SK-N-SH treated with all-trans-retinoic acid at 6 μM for 48 hours (cell line): ENCODE measurements at places on chromosomes 13 and 19.
A peak's percentile ranks its signal among the peaks of the same experiment; 100 is the strongest.

DNA sequence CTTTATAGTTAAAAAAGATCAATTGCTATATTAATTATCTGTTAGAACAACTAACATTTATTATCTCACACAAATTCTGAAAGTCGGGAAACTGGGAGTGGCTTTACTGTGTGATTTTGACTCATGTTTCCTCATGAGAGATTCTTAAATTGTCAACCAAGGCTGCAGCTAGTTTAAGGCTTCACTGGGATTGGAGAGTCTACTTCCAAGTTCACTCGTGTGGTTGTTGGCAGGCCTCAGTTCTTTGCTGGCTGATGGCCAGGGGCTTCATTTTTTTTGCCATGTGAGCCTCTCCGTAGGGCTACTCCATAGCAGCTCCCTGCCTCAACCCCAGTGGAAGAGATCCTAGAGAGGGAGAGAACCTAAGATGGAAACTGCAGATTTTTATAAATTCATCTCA is 24.5 kb upstream of the LPAR6 start:
- ATAC-seq, result no peak; the same call in 1 of the 3 replicates

DNA sequence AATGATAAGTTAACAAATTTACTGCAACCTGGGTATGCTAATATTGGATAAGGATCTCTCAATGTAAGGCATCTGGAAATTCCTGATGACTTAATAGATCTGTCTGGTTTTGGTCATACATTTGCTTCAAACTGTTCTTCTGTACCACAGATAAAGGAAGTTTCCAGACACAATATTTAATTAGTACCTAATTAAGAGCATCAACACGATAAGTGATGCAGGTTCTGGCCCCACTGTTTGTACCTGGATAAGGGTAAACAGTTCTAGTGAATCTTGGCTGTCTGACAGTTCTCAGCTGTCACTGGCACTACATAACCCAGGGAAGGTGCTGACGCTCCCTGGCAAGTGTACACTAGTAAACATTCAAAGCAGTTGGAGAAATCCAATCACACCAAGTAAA is 165.6 kb downstream of the MZT1 start:
- ATAC-seq, result peak; percentile 67

- ATAC-seq, result no peak
Observed at GRCh38 chr19:16188521-16188920, 3.3 kb downstream of the FAM32A start.

- no peak for ATAC-seq
Observed at GRCh38 chr19:20385061-20385460, 180.5 kb downstream of the ZNF737 start.

DNA sequence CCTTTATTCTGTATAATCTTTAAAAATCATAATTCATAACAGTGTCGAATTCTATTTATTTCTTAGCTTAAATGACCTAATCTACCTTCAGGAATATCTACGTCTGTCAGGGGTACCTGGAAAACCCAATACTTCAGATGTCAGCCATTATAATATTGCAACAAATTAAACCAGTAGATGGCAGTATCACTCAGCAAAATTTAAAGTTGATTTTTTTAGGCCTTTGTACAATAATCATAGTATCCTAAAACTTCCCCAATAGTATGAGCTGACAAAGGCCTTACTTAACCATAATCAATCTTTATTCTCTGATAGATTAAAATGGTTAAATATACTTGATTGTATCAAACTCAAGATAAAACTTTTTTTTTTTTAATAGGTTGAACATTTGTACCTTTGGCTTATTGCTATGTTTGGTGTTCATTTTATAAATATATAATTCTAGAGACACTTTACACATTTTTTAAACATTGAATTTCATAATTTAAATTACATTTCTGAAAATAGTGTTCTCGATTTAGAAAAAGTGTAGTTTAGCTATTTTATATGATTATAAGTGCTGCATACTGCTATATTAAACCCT is 830.2 kb upstream of the SPRY2 start:
- peak; percentile 73 for ATAC-seq

GRCh38 chr13:52356327-52356726 is 49.6 kb downstream of the THSD1 start:
- peak; percentile 61 for ATAC-seq

- no peak for ATAC-seq
Observed at GRCh38 chr19:39200066-39200802, 3.5 kb downstream of the NCCRP1 start.
